ENCODE measurements at places on chromosomes 6 and 20.

DNA sequence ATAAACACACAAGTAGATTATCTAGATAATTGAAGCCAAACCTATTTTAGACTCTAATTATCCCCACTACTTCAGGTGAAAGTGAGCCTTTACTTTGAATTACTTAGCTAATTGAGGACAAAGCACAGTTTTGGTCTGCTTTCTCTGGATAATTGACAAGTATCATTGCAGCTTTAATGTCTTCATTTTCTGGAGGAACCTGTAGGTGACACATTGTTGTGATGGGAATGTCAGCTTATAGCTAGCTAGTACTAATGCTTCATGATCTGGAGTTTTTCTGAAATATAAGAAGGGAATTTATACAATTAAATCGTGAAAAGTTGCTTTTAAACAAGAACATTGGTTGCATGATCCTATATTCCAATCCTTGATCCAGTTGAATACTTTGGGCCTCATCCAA lies 319.3 kb upstream of the CITED2 start:
- DNase-seq: no peak

- no peak for DNase-seq
Measured at GRCh38 chr6:88111991-88112390, 54.2 kb downstream of the CNR1 start.

DNA sequence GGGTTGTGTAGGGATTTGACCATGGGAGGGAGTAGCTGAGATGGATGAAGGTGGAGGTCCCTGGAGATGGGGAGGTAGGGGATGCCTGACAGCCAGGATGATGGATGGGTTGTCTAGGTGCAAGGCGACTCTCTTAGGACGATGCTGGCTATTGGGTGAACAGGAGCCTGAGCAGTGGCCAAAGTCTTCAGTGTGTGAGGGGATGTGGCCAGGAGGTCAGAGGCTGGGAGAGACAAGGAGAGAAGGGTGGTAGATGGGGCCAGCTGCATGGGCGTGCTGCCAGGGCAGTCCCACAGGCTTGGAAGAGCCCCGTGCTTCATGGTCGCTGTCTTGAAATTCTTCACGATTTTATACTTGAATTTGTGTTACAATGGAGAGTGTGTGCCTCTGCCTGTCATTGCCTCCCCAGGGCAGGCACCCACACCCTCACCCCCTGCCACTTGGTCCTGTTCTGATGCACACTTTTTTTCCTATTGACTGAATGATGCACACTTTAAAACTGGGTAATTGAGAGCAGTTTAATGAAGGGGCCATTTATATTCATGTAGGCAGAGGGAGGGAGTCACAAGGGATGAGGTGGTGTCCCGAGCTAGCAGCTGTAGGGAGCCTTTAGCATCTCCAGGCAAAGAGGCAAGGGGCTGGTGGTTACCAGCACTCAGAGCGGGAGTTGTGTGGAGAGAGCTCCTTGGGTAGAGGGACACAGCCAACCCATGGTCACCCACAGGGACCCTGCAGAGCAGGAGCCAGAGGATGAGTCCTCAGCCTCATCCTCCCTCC lies 120.7 kb downstream of the DHX35 start:
- DNase-seq: no peak

DNA sequence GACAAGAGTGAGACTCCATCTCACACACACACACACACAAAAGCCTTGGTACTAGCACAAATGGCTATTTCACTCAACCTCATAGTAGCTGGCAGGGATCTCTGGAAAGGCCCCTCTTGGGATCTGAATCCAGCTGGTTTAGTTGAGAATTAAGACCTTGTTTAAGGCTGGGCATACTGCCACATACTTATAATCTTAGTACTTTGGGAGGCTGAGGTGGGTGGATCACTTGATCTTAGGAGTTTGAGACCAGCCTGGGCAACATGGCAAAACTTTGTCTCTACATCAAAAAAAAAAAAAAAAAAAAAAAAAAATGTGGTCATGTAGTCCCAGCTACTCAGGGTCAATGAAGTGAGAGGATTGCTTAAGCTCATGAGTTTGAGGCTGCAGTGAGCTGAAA lies 628.3 kb downstream of the MMUT start:
- no peak for DNase-seq

DNA sequence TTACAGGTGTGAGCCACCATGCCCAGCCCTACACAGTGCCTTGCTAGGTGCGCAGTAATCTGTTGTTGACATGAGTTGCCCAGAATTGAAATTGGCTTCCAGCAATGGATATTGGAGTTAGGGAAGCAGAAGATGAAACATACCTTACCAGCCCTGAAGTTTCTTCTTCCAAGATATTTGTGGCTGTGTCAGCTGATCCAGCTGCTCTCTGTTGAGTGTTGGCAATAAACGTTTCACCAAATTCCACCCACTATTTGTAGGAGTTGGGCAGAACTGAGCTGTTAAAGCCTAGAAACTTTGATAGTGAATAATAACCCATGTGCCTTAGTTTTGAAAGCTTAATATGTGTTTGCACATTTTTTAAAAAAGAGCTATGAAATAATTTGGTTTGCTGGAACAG lies 218.2 kb upstream of the SNX9 start:
- DNase-seq: no peak

GRCh38 chr6:29665942-29666825 lies 9.3 kb downstream of the MOG start:
- DNase-seq: no peak

GRCh38 chr20:20367575-20368417 lies at the start of gene INSM1:
TSS of gene INSM1 (plus strand) at chr20:20368104. CDS start at chr20:20368268, 164 bp downstream.
- DNase-seq: no peak

GRCh38 chr6:123430970-123431369 lies 205.8 kb downstream of the TRDN start:
- no peak for DNase-seq

- DNase-seq: no peak
Measured at GRCh38 chr6:146543211-146543939, at the start of gene RAB32. TSS of gene RAB32 (plus strand) at chr6:146543833. CDS start at chr6:146543872, 39 bp downstream.

- no peak for DNase-seq
Measured at GRCh38 chr6:3531481-3531880, 74.6 kb upstream of the SLC22A23 start.

GRCh38 chr20:54174457-54175175 lies 830 bp upstream of the CYP24A1 start:
- DNase-seq: no peak

- no peak for DNase-seq
Measured at GRCh38 chr6:147023148-147023547, 181.1 kb upstream of the STXBP5 start.

GRCh38 chr20:59032713-59033059 lies 551 bp upstream of the ATP5F1E start:
- DNase-seq: no peak

DNA sequence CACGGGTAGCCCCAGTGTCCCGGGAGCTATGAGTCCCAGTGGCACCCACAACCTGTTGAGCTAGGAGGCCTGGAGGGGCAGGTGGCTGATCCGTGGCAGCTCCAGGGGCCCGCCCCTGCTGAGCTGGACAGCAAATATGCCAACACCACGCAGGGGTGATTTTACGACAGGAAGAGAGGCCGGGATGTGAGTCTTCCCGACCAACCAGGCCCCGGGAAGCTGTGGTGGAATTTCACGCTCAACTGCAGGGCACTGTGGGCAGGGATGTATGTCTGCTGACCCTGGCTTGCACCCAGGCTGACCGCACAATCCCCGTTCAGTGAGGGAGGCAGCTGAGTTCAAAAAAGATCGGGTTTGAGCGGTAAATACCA lies 183.9 kb downstream of the ERMARD start:
- no peak for DNase-seq

DNA sequence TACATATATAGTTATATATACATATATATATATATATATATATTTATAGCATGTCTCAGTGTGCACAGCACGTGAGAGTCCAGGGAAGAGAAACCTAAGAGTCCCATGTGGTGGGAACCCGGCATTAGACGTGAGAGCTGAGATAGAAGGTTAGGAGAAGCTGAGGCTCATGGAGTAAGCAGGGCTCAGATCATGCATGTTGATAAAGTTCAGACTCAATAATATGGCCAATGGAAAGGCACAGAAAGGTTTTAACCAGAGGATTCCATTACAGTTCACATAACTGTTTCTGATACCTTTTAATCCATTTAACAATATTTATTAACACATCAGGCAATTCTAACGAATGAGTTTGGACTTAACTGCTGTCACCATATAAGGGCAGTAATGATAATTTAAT lies 143.4 kb downstream of the MYB start:
- DNase-seq: no peak

GRCh38 chr6:47352194-47352920 lies 42.7 kb upstream of the TNFRSF21 start:
- no peak for DNase-seq

DNA sequence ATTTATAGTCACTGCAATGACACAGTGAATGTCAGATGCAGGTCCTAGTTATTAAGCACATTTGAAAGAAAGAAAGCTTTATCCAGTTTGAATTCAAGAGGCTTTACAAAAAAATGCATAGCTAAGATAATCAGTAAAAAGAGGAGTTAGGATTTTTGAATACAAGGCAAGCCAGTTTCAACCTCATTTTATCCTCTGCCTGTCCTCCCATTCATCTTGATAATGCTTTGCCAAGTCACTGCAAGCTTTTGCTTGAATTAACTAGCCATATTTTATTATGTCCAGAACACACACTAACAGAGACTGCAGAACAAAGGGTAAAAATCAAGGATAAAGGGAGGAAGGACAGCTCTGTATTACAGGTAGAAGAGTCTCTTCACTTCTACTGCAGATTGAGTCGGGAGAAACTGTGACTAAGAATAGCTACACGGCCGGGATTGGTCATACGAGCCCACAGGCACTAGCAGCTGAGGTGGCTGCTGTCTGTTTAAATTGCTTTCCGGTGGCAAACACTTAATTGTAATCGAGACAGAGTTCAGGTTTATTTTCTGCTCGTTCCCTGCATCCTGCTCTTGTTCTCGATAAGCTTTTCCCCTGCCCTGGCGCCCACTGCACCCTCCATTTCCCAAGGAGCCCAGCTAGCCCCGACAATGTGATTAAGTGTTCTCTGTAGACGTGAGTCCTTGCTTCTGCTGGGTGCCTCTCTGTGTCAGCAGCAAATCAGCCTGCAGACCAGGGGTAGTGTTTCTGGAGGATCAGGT lies 30.5 kb upstream of the AKAP12 start:
- no peak for DNase-seq

- DNase-seq: no peak
Measured at GRCh38 chr6:120671519-120671918, 662.8 kb downstream of the TBC1D32 start.

DNA sequence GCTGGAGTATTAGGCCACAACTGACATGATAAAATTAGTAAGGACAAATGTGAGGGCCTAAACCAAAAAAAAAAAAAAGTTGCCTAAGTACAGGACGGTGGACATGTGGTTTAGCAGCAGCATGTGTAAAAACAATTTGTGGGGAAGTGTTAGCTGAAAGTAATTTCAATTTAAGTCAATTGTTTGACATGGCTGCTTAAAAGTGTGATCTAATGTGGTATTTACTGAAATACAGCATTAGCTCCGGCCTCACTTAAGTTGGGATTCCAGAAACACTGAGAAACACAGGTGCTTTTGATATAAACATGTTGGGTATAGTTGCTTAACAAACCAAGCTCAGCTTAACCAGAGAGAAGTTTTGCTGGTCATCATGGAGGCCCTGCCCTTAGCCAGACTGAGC lies 119.7 kb downstream of the FYN start:
- DNase-seq: no peak

DNA sequence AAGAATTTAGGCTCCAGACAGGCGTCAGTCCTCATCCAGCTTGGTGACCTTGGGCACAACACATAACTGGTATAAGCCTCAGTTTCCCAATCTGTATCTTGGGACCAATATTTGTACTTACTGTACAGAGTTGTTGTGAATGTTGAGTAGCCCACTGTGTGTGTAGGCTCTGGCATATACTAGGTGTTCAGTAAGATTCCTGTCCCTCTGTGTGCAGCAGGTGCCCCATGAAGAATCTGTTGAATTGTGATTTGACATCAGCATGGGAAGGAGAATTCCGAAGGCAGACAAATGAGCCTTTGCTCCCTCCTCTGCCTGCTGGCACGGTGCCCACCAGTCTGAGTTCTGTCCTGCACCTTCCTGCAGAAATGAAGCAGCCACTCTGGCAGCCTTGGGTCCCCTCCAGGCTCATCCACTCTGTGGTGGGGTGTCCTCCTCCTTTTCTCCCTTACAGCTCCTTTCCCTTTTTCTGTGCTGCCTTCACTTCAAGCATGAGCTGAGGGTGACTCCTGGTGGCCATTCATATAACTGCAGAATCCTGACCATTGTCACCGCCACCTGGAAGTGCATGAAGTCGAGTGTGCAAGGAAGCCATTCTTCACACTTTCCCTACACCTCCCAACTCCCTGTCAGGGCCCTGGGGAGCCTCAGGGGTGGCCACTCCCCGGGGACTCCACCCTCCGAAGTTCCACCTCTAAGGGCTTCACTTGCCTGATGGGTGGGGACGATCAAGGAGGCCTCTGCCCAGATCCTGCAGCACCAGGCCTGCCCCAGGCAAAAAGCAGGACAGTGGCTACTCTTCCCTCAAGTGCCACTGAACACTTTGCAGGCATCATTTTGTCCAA lies 48.2 kb downstream of the MRPL14 start:
- peak; percentile 70 for DNase-seq

GRCh38 chr6:42378125-42378524 lies 73.6 kb downstream of the TRERF1 start:
- peak; percentile 27 for DNase-seq

DNA sequence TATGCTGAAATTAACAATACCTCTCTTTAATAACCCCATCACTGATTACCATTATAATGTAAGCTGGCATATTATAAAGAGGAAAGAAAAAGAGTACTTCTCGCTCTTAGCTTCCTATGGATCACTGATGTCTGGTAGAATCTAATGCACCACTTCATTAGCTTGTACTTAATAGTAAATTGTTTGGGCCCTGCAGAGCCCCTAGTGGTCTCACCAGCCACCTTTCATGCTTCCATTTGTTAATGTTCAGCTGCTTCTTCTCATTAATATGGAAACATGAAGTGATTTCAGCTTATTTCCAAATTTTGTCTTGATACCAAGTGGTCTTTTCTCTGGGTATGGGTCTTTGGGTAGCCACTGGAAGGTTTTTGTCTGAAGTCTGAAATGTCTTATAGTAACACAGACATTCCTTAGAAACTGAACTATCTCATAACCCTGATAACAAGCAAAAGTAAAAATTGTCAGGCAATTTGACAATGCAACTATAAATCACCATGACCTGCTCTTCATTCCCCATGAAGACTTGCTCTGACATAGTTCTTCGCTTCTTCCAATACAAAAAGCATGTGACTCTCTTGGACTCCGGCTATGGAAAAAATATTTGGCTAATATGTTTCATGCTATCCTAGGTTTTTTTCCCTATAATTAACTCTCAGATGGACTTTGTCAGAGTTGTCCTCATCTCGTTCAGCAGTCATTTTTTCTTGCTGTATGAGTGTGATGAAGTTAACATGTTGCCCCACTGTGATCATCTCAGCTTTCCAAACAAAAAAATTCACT lies 395.8 kb upstream of the MARCKS start:
- DNase-seq: no peak

Data from activated naive CD4-positive, alpha-beta T cell treated with anti-CD3 and anti-CD28 coated beads, Interleukin-2, amount 50 U/mL, for 16 hours (primary cell).